ENCODE measurements at places on chromosomes 2 and 18.
A peak's percentile ranks its signal among the peaks of the same experiment; 100 is the strongest.

GRCh38 chr2:117502121-117502520, 312.4 kb upstream of the DDX18 start:
- no peak for DNase-seq

GRCh38 chr2:109538546-109538945, 75.2 kb downstream of the SEPTIN10 start:
- no peak for DNase-seq

GRCh38 chr2:96247009-96247408, 18.8 kb downstream of the TMEM127 start:
- DNase-seq: no peak

DNA sequence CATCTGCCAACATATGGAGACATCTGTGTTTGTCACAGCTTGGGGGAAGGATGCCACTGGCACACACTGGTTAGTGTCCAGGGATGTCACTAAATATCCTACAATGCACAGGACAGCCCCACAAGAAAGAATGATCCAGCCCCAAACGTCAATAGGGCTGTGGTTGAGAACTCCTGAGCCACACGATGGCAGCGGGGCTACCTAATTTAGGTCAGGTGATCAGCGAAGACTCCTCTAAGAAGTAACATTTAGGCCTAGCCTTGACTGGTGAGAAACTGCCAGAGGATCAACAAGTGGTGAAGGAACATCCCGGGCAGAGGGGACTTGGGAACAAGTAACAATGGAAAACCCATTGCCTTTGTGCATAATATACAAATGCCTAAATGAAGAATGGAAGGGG, 5.0 kb upstream of the TGIF1 start:
- DNase-seq: no peak

- no peak for DNase-seq
These were observed 102.6 kb upstream of the SMIM21 start for GRCh38 chr18:75530118-75530517.

DNA sequence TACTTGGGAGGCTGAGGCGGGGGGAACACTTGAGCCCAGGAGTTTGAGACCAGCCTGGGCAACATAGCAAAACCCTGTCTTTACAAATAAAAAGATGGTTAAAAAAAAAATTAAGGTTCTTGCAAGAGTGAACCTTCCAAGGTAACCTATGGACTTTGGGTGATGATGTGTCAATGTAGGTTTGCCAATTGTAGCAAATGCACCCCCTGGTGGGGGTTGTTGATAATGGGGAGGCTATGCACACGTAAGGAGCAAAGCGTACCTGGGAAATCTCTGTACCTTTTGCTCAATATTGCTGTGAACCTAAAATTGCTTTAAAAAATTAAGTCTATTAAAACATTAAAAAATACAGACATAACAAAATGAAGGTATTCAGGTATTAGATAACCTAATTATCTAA, 70.4 kb downstream of the CWC22 start:
- DNase-seq: no peak

GRCh38 chr18:7856733-7857132, 289.6 kb downstream of the PTPRM start:
- no peak for DNase-seq

DNA sequence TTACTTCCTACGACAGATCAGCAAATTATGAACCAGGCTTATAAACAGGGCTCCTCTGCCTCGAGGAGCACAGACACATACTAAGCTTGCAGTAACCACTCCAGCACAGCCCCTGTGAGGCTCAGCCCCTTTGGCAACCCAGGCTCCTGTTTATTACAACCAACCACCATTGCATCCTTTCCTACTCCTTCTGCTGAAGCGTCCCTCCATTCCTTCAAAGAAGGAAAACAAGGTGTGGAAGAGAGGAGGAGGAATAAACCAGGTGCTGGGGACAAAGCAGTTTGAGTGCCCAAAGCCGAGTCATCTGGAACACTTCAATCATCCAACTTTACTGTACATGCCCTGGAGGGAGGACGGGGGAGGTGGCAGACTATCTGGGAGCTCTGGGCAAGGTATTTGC, 87.2 kb upstream of the MGAT4A start:
- no peak for DNase-seq

DNA sequence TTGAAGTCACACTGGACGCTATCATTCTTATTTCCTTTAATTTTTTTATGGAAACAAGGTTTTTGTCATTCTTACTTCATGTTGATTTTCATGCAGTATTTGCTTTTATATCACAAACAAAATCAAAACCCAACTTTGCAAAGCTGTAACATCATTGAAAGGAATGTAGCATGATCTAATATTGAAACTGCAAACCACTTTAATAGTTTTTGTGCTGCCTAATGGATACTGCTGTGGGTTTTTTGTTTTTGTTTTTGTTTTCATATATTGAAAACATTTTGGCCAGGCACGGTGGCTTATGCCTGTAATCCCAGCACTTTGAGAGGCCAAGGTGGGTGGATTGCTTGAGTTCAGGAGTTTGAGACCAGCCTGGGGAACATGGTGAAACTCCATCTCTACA, 81.6 kb downstream of the MAP2 start:
- peak; percentile 3 for DNase-seq

DNA sequence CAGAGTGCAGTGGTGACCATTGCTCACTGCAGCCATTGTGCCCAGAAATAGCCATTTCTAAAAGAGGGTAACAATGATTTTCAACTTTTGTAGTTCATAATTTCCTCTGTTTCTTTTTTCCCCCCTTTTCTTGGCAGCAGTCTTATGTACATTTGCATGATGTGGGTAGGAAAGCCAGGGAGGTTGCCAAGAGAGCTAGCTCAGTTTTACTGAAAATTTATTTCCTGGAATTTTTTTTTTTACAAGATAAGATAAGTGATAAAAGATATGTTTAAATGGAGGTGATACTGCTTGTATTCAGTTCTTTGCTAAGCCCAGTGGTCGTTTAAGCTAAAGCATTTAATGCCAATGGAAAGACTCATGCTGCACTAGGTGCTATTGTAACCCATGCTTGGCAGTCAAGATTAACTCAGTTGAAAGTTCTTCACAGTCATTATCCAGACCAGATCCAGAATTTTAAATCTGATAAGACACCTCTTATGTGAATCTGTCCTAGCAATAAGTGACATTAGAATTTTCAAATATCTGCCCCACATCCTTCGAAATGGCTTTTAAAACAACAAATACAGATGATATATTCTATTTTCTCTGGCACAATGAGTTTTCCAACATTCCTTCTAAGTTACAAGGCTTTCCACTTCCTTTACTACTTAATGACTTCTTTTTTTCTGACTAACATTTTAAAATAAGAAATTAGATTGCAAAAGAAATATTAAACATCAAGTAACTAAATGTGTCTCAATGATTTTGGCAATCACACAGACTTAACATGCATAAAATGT, 4.4 kb upstream of the ATP8B1 start:
- peak; percentile 48 for DNase-seq

- DNase-seq: no peak
These were observed 164.6 kb downstream of the TMEM247 start for GRCh38 chr2:46643951-46644350.

GRCh38 chr2:54059986-54060385, 55.4 kb upstream of the ACYP2 start:
- DNase-seq: peak; percentile 30

- DNase-seq: peak; percentile 86
These were observed 125.3 kb downstream of the TMEM131 start for GRCh38 chr2:97870396-97870843.

DNA sequence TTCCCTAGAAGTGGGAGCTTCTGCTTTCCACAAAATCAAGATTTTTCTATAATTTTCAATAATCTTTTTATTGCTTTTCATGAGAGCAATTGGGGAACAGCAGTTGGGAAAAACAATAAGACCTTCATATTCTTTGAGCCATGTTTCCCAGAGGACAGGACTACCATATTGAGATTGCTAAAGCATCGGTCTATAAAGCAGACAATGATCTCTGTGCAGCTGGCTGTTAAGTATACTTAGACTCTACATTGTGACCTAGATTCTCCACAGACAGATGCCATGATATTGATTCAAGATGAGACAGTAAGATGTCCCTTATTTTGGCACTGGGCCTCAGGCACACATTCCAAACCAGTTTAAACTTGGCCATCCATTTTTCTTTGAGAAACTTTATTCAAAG, 1178.7 kb downstream of the SUCLG1 start:
- DNase-seq: no peak

DNA sequence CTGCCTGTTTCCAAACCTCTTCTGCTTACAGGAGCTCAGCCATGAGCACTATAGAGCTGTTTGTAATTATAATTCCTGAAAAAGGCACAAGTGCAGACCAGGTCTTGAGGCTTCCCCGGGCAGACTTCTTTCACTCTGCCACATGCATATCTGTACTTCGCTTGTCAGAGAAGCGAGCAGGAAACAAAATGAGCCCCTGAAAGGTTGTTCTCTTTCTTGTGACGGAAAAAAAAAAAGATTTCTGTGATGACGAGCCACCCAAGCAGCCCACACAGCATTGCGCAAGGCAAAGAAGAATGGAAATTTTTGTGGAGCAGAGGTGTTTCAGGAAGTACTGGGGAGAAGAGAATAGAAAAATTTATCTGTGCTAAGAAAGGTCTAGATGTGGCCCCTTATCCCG, 54.0 kb upstream of the LINC00305 start:
- no peak for DNase-seq

DNA sequence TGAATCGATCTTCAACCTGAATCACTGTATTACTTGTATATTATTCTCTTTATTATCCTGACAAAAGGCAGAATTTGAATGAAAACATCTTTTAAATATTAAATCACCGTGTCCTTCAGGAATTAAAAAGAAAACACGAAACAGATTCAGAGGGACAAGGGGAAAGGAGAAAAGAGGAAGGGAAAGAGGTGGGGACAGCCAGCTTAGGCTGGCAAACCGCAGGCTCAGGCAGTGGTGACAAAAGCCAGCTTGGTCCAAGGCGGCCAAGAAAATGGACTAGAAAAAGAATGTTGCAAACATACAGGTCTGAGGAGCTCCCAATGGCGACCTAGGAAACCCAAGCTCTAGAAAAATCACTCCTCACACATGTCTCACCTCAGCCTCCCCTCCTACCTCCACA, 6.8 kb downstream of the B4GALT6 start:
- DNase-seq: no peak

- DNase-seq: no peak
These were observed 105.4 kb downstream of the KCNH7 start for GRCh38 chr2:162732946-162733698.

DNA sequence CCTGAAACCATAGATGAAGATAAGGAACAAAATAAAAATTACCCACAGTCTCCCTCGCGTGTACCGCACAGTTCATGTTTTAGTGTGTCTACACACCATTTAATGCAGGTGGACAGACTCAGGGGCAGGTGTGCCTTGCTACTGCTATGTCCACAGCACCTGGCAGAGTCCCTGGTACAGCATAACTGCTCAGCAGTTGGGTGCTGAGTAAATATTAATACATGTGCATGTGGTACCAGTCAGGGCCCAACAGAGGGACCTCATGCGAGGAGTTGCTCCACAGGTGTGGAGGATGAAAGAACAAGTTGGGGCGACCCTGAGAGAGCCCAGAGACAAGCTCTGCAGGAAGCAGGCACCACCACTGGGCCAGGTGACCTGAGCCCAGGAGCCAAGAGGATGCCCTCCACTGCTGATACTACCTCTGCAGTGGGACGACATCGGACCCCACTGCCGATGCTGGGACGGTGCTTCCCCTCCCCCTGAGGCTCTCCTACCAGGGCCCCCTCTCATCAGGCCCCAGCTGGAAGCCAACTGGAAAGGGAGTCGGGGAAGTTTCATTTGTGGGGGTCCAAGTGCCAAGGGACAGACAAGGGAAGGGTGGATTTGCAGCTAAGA, 100.8 kb downstream of the NEDD4L start:
- DNase-seq: no peak

GRCh38 chr2:36246320-36246990, 109.1 kb upstream of the CRIM1 start:
- no peak for DNase-seq

GRCh38 chr2:158725441-158725891, 69.7 kb upstream of the DAPL1 start:
- no peak for DNase-seq

- DNase-seq: no peak
These were observed 13.3 kb downstream of the NTSR2 start for GRCh38 chr2:11656671-11657101.

- no peak for DNase-seq
These were observed 2.0 kb downstream of the ABHD3 start for GRCh38 chr18:21702602-21703001.

DNA sequence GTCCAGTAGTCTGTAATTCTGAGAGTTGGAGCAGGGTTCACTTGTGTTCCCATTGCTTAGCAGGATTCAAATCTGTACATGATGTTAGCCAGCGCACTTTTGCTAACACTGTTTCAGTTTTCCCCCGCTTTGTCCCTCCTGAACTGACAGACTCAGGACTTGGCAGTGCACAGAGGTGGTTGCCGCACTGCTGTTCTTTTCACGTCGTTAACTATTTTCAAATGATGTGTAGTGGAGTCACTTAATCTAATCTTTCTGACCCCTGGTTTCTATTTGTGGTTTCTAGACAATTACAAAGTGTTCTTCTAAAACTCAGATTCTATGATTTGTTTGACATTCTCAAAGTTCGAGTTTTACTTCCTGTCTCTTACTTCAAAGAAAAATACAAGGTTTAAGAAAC, 234.5 kb downstream of the RBM43 start:
- no peak for DNase-seq

DNA sequence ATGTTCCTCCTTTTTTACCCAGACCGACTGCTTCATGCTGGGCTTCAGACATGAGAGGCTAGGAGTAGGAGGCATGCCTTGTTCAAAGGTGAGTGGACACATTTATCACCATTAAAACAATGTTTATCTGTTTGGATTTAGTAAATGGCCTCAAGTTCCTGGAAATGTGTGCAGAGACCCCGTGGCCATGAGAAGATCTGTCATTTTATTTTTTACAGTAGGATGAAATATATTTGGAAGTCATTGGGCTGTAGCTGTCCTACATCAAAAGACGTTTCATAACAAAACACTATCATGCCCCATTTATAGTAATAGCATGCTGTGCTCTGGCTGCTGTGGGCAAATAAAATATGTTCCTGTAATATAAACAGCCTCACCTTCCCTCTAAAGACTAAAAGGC, 403.9 kb upstream of the TNP1 start:
- no peak for DNase-seq

- DNase-seq: no peak
These were observed 397.9 kb upstream of the HNMT start for GRCh38 chr2:137566387-137566786.

DNA sequence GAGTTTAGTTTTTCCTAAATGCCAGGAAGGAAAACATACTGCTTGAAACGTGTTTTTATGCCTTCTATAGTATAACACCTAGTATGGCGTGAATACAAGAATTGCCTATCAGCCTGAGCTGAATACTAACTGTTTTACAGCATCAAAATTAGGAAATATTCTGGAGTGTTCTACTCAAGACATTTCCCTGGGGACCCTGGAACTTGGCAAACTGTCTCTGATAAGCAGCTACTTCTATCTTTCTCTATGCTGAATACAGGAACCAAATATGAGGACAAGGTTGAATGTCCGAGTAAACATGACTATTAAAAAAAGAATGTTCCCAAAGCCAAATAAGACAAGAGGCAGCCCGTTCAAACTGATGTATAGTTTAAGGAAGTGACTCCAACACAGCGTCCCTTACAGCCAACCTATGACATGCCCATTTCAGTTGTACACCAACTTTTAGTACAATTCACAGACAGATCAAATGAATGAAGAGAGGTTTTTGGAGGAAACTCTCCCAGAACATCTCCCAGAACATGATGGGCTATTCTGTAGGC, 951.3 kb upstream of the ACVR2A start:
- DNase-seq: no peak

All from AG08395 (cell line).